Hematopoietic multipotent progenitor cell (in vitro differentiated cells): ENCODE measurements at places on chromosomes 16 and 17. TPM values are rescaled to one million over a fixed set of nuclear protein-coding genes. Genes with fewer than 3 reads are reported as not detected.

- DNase-seq = no peak
Observed at GRCh38 chr17:20975566-20975965, 67.2 kb downstream of the USP22 start.

C16orf46 gene
- total RNA-seq = 1.9 TPM

GRCh38 chr16:27721531-27722181, 171.7 kb downstream of the KATNIP start:
- no peak for DNase-seq

GRCh38 chr17:27615121-27615520, 15.9 kb upstream of the LGALS9 start:
- DNase-seq = no peak

C16orf96 gene
- 0.27 TPM for total RNA-seq

ZNF469 gene
- total RNA-seq = 2.2 TPM

DNAH9 gene
- under 0.01 TPM for total RNA-seq

DNA sequence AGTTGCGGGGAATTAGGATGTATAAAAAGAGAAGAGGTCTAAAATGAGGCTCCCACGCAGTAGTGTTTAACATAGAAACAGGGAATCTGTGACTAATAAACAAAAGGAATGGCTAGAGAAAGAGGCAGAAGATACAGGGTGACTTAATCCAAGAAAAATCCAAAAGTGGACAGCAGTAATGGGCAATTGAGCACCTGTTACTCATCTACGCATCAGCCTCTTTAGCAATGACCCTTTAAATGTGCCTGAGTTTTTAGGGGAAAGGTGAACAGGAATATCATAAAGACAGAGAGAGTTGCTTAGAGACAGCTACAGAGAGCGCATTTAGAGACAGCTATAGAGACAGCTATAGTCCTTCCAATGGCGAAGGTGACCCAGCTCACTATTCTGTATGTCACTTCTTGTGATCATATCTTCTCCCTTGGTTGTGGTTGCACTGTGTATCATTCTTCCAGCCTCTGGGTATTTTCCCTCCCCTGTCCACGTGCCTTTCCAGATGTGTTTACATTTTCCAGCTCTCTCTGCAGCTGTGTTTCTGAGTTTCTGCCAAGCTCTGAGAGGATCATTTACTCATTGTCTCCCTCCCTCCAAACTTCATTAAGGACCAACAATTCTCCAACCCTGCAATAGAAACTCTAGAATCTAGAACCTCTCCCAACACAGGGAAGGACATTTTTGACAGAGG, 61.5 kb downstream of the MYOCD start:
- no peak for DNase-seq

DNA sequence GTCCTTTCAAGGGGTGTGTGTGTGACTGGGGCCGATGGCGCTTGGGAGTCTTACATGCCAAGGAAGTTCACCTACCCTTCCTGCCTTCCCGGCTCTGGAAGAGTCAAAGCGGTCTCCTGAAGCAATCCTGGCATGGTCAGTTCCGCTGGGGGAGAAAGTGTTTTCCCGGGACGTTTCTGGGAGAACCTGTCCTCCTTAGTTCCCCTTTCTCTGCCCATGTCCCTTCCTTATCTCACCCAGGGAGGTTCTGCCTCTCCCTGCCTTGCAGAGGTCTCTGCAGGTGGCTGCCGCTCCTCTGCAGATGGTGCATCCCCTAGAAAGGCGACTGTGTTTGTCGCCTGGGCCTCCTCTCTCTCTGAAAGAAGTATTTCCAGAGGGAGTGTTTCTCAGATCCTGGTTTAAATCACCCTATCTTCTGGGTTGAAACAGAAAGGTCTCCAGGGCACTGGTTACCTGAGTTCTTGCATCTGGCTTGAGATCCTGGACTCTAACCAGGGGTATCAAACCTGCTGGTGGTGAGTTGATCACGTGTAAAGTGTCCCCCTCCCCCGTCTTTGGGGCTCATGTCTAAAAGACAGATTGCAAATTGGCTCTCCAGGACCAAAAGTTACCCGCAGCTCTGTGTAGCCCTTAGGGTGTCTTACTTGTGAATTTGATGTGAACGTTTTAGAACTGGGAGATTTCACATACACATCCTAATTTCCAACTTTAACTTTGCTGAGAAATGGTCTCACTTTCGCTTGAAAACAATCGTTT, 1.9 kb downstream of the PRKCB start:
- no peak for DNase-seq

DNA sequence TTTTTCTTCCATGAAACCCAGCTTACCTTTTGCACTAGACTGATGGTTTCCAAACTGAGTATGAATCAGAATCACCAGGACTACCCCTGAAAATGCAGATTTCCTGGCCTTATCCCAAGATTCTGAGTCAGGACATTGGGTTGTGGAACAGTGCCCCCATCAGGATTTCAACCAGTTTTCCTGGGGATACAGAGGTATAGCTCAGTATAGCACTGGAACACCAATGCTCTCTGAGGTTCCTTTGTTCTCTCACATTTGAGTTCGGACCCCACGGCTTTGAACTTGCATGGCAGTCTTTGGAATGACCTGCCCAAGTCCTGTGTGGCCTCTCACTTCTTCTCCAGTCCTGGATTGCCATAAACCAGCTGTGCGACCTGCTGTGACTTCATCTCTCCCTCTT, 12.8 kb upstream of the CCL8 start:
- DNase-seq = no peak

DNA sequence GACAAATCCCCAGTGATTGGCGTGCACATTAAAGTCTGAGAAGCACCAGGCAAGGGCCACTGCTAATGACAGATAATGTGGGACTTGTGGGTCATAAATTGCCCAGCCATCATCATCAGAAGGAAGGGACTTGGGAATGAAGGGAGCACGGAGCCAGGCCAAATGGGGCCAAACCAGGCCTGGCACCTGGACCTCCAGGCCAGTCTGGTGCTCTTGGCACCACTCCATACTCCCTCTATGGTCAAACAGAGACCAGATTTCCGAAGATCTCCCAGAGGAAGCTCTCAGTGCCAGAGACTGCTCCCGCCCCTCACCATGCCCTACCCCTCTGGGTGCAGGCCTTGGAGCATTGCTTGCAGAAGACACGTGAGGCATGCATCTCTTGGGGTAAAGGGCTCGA, 142.2 kb downstream of the CCDC182 start:
- DNase-seq = no peak

DNA sequence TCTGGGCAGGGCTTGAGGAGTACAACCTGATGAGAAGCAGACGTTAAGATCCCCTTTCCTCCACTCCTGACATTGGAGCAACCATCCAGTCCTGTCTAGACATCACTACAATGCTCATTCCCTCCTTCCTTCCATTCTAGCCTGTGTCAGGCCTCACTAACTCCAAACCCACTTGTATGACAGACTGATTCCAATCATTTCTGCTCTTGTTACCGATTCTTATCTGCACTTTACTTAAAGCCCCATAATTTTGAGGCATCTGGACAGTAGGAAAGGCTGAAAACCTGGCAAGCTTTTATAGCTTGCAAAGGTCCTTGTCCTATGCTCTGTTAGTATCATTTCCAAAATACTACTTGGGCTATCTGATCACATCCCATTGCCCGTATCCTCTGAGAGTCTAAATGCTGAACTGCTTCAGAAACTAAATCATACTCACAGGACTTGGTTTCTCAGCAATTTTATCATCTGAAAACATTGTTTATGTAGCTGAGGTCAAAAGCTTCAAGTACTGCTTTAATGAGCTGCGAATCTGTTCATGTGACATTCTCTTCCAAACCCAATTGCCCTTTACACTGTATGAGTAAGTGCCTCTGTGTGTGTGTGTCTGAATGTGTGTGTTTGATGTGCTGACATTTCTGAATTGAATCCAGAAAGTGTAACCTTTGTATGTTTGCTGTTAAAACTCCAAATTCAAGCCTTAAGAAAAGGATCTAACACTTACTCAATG, 57.2 kb upstream of the CACNG3 start:
- no peak for DNase-seq

KIF18B gene
- total RNA-seq = 0.81 TPM

DNA sequence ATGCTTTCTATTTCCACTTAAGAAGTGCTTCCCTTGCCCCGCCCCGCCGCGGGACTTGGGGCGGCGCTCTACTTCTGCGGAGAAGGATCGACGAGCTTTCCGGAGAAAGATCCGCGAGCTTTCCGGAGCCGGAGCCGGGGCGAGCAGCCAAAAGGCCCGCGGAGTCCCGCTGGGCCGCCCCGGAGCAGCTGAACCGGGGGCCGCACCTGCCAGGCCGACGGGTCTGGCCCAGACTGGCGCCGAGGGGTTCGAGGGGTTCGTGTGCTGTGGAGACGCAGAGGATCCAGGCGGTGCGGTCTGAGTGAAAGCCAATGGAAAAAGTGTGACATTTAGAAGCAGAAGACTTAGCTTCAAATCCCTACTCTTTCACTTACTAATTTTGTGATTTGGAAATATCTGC, 50.8 kb downstream of the TBC1D26 start:
- peak; percentile 59 for DNase-seq

JPH3 gene
- not detected for total RNA-seq

NPIPA2 gene
- not detected for total RNA-seq

ALOX15B gene
- 5.1 TPM for total RNA-seq

FOXF1 gene
- under 0.01 TPM for total RNA-seq

DNA sequence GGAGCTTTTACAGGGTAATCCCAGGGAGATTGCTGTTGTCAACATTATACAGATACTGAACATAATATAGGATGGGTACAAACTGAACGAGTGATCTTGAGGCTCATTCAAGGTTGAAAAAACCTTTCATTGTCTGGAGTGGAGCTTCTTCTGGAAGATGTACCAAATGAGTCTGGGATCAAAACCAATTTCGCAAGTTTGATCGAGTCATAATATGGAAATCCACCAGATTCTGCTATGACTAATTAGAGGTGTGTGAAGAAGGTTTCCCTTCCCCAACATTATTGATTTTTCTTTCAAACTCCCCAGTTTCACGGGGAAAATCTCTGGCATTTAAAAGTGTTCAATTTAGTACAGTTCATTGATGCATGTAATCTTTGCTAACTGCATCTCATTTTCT, 324.1 kb downstream of the ZFHX3 start:
- DNase-seq = no peak

GRCh38 chr16:21222495-21223337, 10.8 kb upstream of the ANKS4B start:
- no peak for DNase-seq

TMEM132E gene
- total RNA-seq = 0.27 TPM

GRCh38 chr17:42402117-42402516, 13.9 kb upstream of the STAT3 start:
- no peak for DNase-seq

KCNH6 gene
- not detected for total RNA-seq
